ENCODE measurements at places on chromosomes 2 and 18.

DNA sequence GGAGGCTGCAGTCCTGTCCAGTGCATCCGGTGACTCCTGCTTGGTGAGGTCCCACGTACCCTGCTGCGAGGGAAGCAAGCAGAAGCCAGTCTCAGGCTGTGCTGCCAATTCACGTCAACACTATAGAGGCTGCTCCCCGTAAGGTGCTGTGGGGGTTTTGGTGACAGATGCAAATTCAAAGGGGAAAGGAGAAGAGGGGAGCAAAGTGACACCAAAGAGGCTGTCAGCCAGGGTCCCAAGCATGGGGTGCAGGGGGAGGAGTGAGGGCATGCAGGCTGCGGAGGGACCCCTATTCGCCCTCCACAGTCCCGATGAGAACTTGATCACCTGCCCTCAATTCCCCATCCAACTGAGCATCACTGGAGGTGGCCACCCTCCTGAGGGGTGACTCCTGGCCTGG, 179.4 kb upstream of the HS6ST1 start:
- DNase-seq = no peak

- no peak for DNase-seq
These were observed 202.6 kb downstream of the LDLRAD4 start for GRCh38 chr18:13420969-13421686.

DNA sequence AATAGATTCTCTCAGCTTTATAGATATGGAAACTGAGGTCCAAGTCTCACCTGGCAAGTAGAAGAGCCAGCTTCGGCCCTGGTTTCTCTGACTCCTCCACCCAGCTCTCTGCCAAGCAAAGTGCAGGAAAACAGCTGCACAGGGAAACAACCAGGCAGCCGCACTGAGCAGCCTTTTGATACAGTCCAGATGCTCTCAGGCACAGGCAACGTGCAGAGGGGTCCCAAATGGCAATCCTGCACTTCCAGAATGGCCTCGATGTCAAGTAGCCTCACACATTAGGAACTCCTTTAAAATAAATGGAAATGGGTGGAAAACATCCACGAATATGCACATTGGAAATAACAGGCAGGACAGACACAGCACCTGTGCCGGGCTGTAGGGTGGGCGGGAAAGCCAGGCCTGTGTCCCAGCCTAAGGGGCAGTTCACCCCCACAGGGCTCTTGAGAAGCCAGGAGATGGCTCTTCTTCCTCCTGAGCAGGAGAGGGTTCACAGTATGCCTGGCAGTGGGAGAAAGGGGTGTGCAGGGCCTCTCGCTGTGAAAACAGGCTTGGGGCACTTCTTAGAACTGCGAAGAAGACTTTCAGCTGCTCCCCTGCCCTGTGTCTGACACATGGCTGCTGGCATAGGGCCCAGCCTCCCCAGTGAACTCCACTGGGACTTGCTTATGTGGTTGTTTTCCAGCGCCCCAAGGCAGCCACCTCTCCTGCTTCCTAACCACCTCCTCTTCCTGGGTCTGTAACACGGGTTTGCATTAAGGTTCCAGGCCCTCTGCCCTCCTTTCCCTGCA, 63.9 kb upstream of the TUBA3E start:
- peak; percentile 11 for DNase-seq

- no peak for DNase-seq
These were observed 98.2 kb upstream of the NPAS2 start for GRCh38 chr2:100721693-100722092.

DNA sequence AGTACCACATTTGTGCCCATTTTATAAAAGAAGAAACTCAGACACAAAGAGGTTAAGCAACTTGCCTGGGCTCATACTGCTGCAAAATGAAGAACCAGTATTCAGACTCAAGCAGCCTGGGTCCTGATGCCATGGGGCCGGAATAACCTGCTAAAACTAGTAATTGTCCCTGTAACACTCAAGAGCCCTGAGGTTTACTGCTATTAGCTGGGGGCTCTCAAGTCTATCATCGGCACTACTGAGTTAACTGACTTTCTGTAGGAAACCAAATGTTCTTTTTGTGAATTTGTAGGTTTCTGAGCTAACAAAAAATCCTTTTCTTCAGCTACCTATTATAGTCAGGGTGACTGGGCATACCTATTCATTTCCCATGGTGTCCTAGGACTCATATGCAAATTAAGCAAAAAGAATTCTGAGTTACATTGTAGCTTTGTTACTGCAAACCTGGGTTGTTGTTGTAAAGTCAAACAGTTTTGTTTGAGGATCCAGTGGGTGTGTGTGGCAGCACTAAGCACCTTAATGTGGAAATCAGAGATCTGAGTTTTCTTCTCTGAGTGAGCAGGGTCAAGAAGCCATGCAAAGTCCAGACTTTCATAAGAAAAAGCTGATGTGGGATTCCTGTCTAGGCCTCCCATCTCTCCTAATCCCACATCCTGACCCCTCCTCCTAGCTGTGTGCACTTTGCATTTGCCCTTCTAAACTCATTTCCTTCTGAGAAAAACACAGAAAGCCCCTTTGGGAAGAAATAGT, 72.4 kb upstream of the TNP1 start:
- no peak for DNase-seq

- DNase-seq = no peak
These were observed 66.8 kb downstream of the BMPR2 start for GRCh38 chr2:202442882-202443281.

DNA sequence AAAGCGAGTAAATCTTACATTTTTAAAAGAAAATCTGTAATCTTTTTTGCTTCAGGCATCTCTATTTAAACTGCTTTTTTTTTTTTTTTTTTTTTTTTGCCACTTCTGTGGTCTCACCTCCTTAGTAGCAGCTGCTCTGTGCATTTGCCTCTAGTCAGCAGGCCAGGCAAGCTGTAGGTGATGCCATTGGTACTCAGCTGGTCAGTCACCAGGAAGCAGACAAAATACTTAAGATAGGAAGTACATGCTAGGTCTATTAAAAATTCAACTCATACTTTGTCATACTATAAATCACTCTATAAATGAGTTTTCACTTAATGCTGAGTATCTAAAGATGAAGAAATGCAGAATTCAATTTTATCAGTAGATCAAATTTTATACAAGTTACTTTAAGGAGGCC, 83.7 kb downstream of the KYNU start:
- no peak for DNase-seq

DNA sequence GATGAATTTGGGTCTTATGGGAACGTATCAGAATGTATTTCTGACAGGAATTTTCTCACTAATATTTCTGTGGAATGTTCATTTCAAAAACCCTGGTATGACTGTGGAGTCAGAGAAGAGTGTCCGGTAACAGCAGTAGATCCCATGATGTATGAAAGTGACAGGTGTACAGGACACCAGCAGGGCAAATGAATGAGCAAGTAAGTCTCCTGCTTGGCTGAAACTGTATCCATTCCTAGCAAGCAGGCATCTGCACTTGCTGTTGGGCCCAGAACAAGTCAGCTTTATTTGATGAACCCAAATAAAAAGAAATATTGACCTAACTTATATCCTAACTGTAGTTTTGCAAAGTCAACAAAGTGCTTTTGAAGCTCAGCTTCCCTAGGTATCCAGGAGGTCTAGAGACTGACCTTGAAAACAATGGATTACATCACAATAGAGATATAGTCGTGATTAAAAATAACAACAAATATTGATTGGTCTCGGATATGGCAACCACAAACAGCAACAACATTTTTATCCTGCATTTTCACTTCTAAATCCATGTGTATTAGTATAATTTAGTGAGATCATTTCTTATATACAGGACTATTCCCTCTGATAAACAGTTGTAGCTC, 37.6 kb downstream of the NXPH2 start:
- DNase-seq = no peak

All from right lung (tissue), 10 donors.